Activated gamma-delta T cell treated with Interleukin-2 at 50 U/mL for 16 hours (primary cell): ENCODE measurements at places on chromosomes 1 and 21.

GRCh38 chr21:31352836-31353235, 8.8 kb upstream of the TIAM1 start:
- no peak for DNase-seq

DNA sequence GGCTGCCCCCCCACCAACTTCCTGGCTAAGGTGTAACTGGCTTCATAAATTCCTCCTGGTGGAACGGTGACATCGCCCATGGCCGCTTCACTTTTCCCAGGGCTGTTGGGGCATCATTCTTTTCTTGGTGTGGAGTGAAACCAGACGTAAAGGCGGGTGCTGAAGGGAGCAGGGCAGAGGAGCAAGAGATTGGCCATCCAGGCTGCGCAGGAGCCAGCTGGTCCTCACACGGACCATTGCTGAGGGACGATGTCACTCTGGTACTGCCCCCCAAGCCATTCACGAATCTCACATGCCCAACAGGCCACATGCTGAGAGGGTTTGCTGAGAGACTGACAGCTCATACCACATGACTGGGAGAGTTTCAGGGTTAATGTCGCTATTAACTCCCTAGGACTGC, 10.5 kb upstream of the PKP1 start:
- DNase-seq = no peak

GRCh38 chr1:5740865-5741860, 251.1 kb downstream of the NPHP4 start:
- DNase-seq = no peak

GRCh38 chr1:54167422-54168139, 14.8 kb upstream of the CDCP2 start:
- DNase-seq = no peak

- DNase-seq = no peak
These were observed 82.4 kb upstream of the HOOK1 start for GRCh38 chr1:59732214-59732955.

- no peak for DNase-seq
These were observed 40.5 kb downstream of the SLC30A7 start for GRCh38 chr1:100936194-100936967.

DNA sequence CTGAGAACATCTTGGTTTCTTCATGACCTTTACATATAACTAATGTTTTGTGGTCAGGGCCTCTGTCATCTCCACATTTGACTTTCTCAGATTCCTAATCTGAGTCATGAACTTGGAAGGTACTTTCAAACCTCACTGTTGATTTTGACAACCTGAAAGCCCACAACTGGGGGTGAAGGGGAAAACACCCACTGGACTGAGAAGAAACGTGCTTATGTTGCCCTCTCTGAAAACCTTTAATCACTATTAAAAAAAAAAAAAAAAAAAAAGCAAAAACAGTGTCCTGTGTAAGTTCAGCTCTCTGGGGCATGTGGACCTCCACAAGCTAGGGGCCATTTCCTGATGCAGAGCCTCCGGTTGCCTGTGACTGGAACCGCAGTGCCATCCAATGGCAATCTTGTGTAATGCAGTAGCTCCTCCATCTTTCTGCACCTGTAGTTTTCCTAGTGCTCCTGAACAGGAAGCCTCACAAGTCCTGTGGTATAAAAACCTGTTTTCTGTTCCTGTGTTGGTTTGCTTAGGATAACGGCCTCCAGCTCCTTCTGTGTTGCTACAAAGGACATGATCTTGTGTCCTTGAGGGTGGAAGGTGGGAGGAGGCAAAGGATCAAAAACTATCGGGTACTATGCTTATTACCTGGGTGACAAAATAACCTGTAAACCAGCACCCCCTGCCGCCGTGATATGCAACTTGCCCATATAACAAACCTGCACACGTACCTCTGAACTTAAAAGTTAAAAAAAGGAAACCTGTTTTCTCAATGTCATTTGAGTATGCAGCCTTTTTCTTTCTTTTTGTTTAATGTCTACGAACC, 124.5 kb downstream of the ZNF648 start:
- DNase-seq = no peak

DNA sequence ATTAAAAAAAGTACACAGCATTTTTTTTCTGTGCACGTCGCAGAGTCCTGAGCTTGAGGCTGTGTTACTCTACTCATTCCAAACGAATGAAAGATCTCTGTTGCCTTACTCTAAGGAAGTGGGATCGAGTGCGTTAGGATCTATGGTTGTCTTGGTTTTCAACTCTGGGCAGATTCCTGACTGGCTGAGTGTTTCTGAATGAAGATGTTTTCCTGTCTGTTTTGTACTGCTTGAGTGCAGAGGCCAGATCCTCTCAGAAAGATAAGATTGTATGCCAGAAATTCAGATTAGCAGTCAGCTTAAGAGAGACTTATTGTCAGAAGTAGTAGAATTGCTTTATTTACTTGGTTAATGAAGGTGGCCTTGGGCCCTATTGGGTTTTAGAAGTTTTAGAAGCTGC, 14.0 kb downstream of the PLA2G2E start:
- no peak for DNase-seq

- DNase-seq = no peak
These were observed 6.1 kb downstream of the ZNF692 start for GRCh38 chr1:248852481-248853405.

DNA sequence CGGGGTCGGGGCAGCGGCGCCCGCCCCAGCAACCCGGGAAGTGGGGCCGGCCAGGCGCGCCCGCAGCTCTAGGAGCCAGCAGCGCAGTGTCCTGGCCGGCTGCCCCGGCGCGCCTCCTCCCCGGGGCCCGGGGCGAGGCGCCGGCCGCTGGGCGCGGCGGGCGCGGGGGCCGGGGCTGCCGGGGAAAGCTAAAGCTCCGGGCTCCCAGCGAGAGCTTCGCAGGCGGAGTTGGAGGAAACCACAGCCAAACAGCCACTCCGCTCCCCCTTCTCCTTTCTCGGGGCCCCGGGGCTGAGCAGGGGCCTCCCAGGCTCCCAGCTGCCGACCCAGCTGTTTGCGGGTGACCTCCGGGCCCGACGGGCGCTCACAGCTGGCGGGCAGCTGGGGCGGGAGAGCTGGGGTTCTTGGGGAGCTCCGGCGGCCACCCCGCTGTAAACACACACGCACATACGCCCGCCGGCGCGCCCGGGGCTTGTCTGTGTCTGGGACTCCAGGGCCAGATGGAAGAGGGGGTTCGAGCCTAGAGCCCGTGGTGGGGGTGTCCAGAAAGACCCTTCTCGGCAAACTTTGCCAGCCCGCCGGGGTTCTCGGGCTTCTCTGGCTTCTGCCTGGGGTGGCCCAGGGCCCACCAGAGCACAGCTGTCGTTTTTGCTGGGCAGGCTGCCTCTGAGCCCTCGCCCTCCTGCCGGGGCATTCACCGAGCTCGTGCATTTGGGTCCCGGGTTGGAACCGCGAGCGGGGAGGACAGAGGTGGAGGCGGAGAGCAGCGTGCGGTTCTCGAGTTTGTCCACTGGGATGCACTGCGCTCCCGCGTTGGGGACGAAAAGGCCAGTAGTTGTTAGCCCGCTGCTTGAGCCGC, 1.5 kb downstream of the AJAP1 start:
- no peak for DNase-seq

DNA sequence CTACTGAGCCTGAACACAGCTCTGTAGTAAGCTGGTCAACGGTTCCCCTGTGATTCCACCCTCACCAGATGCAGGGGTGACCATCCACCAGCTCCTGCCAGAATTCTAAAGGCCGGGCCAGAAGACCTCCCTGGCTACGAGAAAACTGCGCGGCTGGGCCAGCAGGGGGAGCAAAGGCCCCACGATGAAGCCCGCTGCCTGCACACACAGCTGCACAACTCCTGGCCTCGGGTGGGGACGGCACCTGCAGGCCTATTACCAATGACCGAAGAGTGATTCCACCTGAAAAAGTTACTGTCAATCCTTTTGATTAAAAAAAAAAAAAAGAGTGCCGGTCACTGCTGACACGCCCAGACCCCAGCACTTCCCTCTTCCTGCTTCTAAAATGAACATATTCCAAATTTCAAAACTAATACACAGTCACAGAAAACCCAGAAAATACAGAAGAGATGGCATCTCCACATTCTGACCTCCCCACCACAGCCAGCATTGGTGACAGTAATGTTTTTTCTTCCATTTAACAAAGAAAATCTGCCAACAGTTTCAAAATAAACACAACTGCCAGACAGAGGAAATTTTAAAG, 49.8 kb upstream of the RIPK4 start:
- peak; percentile 53 for DNase-seq

DNA sequence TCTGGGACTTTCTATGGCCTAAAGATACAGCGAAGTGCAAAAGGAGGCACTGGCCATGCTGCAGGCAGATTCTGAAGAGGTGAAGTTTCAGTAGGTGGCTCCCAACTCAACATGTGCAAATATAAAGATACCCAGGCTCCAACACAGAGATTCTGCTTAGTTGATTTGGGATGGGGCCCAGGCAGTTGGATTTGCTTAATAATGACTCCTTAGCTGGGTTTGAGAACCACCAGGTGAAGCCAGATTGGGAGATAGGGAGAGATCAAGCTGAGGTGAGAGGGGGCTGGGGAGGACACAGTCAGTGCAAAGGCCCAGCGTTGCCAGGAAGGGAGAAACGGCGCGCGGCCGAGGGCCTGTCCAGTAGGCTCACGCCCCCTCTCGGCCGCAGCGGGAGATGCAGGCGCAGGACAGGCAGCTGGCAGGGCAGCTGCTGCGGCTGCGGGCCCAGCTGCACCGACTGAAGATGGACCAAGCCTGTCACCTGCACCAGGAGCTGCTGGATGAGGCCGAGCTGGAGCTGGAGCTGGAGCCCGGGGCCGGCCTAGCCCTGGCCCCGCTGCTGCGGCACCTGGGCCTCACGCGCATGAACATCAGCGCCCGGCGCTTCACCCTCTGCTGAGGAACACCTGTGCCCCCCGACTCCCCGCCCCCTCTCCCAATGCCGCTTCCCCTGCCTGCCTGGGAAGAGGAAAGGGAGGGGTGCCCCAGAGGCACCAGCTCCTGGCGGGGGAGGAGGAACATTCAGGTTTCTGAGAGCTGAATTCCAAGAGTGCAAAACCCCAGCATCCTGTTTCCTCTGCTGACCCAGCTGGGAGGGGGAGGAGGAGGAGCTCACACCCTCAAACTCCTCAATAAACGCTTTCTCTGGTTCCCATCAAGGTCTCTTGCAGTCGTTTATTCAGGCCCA, 1.2 kb downstream of the FAM167B start:
- DNase-seq = peak; percentile 73

- DNase-seq = no peak
These were observed 2.4 kb downstream of the NTRK1 start for GRCh38 chr1:156862997-156863599.

DNA sequence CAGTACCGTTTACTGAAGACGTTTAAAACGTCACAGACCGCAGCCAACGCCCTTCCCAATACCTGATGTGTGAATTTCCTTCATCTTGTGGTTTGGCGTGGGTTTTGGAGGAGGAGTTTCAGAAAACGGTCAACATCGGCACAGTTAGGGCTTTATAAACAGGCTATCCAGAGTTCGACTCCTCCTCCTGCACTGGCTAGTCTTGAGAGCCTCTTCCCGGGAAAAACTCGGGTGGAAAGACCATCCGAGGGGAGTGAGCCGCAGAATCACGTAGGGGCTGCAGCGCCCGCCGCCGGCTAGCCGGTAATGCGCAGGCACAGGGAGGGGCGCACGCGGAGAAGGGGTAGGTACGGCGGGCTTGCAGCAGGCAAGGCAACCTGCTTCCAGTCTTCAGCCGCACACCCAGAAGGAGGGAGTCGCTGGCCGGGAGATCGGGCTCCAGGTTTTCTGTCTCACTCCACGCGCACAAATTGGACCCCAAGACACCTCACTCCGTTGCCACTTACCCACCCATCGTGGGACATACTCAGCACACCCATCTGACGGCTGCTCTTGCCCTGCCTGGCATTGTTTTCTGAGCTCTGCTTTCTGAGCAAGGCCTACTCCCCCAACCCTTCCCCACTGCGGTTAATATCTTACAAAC, 25.4 kb downstream of the SLC19A2 start:
- DNase-seq = no peak

DNA sequence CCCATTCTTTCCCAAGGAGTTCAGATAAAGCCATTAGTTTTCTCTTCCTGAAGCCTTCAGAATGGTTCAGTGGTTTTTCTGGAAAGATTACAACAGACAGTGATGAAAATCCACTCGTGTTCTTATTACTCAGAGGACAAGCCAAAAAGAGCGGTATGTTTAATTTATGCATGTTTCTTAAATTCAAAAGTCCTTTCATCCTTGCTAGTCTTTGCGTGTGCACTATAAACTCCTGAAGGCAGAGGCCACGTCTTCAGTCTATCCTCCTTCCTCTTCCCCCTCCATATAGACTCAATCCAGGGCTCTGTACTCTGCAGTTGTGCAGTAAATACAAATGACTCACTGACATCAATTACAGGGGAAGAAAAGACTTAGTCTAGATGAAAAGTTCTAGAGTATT, 409.2 kb upstream of the PLXNA2 start:
- no peak for DNase-seq

DNA sequence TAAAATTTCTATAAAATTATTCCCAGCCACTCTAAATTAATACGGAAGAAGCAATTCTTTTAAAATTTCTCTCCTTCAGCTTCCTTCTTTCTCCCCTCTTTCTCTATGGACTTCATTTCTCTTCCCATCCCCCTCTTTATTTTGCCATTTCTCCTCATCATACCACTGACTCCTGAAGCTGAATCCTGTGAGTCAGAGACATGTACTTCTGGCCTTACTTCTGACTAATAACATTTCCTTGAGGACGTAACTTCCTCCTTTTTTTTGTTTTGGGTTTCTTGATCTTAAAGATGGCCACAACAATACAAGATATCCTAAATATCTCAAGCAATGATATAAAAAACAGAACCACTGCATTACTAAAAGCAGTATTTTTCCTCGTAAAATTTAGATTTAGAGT, 63.6 kb upstream of the DENND1B start:
- no peak for DNase-seq

DNA sequence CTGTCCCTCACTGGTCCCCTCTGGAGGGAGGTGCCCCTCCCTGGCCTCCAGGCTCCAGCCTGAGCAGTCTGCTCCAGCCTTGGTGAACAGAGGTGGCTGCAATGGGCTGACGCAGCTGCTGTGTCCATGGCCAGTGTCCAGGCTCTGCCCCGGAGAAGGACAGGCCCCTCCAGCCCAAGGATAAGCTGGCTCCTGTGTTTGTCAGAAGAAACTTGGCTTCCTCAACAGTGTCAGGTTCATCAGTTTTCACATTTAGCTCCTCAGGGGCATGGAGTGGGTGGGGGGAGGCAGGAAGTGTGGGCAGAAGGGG, 402.8 kb downstream of the MATN1 start:
- DNase-seq = no peak

GRCh38 chr1:78029793-78030192, 16.0 kb upstream of the GIPC2 start:
- no peak for DNase-seq

- DNase-seq = no peak
These were observed 7.4 kb upstream of the MEX3A start for GRCh38 chr1:156089704-156090103.

- no peak for DNase-seq
These were observed 88.0 kb upstream of the ZNF648 start for GRCh38 chr1:182149411-182149965.

GRCh38 chr1:230972855-230973271, 5.8 kb downstream of the TTC13 start:
- peak; percentile 50 for DNase-seq
